Eye (tissue), 1 donor: ENCODE measurements at places on chromosomes 6 and 20.

- no peak for DNase-seq
Observed at GRCh38 chr6:20498041-20498385, 36.2 kb upstream of the CDKAL1 start.

DNA sequence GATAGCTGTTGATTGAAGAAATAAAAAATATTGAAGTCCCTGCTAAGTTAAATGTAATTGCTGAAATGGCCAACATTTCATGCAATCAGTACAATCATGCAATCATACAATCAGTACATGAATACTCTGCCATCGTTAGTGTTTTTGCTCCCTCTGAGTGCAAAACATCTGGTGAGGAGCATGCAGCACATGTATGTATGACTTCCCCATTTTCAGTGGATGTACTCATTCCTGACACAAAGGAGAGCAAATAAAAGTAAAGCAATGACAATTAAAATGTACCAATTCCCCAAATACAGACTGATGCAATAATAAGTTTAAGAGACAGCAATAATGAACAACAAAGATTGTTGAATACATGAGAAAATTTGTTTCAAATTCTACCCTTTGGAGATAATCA is 140.7 kb downstream of the PLCB1 start:
- no peak for DNase-seq

DNA sequence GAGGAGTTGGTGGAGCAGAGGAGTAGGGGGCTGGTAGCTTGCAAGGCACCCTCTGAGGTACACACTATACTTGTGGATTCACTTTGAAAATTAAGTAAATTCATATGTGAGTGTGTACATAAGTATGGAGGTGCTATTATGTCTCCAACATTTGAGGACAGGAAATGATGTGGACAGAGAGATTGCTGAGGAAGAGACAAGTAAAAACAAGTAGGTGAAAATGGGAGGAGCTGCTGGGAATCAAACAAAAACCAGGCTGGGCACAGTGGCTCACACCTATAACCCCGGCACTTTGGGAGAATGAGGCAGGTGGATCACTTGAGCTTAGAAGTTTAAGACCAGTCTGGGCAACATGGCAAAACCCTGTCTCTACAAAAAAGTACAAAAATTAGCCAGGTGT is 69.2 kb upstream of the LYRM2 start:
- no peak for DNase-seq

GRCh38 chr6:8166156-8166555 is 63.8 kb upstream of the EEF1E1 start:
- DNase-seq, result no peak

GRCh38 chr6:15911753-15912504 is 217.0 kb upstream of the MYLIP start:
- no peak for DNase-seq

GRCh38 chr6:52389626-52390360 is 27.8 kb downstream of the PAQR8 start:
- peak; percentile 39 for DNase-seq

DNA sequence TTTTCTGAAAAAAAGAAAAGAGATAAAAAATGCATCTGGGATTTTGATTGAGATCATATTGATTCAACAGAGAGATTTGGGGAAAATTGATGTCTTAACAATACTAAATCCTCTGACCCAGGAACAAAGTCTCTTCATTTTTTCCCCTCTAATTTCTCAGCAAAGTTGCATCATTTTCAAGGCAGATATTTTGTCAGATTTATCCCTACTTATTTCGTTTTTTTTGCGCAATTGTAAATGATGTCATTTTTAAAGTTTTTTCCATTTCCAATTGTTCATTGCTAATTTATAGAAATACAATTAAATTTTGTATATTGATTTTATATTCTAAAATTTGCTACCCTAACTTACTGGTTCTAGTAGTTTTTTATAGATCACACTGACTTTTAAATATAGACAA is 97.7 kb upstream of the TMEM170B start:
- no peak for DNase-seq

DNA sequence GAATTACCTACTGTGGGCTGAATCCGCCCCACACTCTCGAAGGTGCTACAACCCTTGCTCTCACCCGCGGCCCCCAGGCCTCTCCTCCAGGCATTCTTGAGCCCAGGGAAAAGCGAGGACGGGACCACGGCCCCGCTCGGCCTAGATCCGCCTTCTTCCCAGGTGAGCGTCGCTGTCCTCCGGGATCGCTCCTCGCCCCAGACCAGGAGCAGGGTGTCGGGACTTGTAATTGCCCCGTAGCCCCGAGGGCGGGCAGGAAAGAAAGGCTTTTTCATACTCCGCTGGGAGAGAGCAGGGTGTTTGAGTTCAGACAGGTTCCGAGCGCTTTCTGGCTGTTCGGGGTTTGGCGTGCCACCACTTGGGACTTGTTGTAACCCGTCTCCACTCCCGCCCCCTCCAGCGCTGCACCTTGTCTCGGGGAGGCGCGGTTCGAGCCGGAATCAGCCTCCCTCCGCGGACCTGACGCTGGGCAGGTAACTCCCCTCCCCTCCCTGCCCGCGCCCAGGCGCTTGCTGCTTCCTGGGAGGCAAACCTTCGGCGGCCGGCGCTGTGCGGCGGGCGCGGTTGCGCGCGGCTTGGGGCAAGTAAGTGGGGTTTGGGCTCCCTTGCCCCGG is at the start of gene FAM83B:
FAM83B (plus strand) TSS at position 529 of the 614 bp plus-strand sequence. CDS start 23,476 bp downstream, outside the sequence.
- peak; percentile 67 for DNase-seq

- no peak for DNase-seq
Observed at GRCh38 chr6:115945306-115945705, 115.4 kb downstream of the FRK start.

- no peak for DNase-seq
Observed at GRCh38 chr6:34094474-34095135, 51.3 kb downstream of the GRM4 start.

DNA sequence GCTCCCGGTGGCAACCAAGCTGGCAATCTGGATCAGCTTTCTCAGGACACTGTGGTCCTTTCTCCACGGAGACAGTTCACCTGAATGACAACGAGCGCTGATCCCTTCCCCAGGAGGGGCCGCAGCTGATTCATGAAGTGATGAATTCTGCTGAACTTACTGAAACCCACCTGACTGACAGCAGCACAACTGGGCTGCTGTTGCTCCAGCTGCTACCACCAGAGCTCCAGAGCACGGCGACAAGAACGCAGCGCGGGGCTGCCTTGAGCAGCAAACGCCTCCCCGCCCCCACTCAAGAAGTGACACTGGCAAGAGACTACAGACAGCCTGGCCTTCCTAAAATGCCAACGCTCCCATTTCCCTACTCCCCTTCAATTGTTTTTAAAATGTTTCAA is 10.0 kb downstream of the PXDC1 start:
- DNase-seq, result no peak

DNA sequence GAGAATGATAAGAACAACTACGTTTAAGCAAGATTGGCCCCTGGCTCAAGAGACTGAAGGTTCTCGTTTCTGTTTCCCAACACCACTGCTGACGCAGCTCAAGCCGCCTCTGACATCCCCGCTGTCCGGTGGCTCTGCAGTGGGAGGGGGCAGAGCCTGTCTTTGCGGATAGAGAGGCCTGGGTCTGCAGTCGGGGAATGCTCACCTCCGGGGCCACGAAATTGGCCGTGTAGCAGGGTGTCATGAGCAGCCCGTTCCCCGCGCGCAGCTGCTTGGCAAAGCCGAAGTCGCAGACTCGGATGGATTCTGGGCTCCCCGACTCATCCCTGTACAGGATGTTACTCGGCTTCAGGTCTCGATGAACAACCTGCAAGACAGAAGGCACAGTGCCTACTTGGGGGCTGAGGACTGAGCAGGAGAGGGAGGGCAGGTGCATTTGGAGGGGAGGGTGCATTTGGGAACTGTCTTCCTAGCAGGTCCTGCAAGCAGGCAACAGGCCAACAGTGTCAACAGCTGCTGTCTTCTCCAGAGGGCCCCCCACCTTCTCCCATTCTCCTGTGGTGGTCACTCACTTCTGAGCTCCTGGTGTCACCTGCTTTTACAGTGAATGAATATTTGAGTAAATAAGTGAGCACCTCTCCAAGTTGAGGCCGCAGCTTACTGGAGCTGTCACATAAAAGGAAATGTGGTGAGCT is 40.5 kb upstream of the MPC1 start:
- DNase-seq, result no peak

GRCh38 chr6:168159506-168159905 is 80.5 kb upstream of the FRMD1 start:
- DNase-seq, result no peak

GRCh38 chr6:3966426-3966825 is 112.5 kb downstream of the FAM217A start:
- DNase-seq, result no peak

- peak; percentile 64 for DNase-seq
Observed at GRCh38 chr6:125104425-125104824, 49.1 kb upstream of the TPD52L1 start.
